T-cell (primary cell): ENCODE measurements at places on chromosomes 3 and 15.

GRCh38 chr3:190032923-190033322, 87.8 kb downstream of the P3H2 start:
- no peak for DNase-seq

- DNase-seq, result no peak
Observed at GRCh38 chr3:49411535-49411967, 225 bp downstream of the RHOA start.

DNA sequence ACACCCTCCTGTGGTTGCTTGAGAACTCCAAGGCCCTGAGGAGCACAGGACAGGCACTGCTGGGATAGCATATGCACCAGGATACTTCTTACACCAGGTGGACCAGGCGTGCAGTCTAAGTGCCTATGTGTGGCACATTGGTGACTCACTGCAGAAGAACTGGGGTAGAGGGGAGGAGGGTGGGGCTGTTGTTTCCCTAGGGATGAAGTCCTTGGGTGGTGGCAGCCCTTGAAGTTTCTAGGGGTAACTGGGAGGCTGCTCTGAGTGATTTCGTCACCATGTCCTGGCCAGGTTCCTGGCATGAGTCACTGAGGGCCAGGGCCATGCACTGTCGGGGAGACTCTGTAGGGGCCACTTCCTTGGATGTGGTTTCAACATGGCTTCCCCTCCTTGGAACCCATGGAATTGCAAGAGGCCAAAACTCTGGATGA, 15.9 kb downstream of the MYZAP start:
- no peak for DNase-seq

DNA sequence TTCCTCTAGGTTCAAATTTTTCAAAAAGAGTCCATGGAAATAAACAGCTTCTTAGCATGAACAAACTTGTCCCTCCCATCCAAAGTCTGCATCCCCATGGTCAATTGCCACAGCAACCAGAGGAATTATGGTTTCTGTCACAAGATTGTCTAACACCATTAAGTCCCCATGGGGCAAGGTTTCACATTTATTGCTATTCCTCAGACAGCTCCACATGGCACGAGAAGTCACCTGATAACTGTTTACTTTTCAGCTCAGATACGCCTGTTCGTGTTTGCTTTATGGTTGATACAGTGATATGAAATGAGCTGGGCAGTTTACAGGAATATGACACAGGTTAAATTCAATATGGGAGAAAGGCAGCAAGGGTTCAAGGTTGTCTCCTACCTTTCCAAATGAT, 37.9 kb upstream of the MUC13 start:
- no peak for DNase-seq

- DNase-seq, result no peak
Observed at GRCh38 chr3:151479452-151479851, 18.6 kb upstream of the IGSF10 start.

DNA sequence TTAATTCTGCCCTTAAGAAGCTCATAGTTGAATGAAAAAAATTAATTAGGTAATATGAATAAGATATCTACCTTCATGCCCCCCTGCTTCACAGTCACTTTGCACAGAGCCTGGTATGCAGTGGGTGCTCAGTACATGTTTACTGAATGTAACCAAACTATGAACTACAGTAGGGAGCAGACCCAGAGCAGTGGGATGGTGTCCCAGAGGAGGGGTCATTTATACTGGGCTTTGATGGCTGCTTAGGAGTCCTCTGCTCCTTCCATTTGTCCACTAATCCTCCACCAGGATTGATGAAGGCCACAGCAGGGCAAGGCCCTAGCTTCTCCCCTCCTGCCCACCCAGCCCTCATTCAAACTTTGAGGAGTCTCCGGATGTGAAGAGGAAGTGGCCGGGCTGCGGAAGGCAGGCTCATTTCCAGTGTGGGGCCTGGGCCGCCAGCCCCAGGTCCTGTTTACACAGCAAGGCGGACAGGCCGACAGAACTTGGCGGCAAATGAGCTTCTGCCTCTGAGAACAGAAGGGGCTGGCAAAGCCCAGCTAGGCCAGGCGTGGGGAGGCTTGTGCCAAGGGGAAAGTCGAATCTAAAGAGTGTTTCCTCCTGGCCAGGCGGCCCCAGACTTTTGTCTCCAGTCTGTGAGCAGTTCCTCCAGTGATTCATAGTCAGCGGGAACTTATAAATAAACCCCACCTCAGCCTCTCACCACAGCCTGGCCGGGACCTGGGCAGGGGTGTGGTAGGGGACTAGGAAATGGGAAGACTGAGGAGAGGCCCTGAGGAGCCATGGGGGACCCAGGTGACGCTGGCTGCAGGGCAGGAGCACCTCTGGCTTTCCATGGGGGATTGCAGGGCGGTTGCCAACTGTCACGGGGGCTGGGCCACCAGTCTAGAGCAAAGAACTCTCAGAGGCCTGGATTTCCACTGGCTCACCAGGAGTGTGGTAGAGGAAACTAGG, 51.6 kb upstream of the LCTL start:
- DNase-seq, result no peak

DNA sequence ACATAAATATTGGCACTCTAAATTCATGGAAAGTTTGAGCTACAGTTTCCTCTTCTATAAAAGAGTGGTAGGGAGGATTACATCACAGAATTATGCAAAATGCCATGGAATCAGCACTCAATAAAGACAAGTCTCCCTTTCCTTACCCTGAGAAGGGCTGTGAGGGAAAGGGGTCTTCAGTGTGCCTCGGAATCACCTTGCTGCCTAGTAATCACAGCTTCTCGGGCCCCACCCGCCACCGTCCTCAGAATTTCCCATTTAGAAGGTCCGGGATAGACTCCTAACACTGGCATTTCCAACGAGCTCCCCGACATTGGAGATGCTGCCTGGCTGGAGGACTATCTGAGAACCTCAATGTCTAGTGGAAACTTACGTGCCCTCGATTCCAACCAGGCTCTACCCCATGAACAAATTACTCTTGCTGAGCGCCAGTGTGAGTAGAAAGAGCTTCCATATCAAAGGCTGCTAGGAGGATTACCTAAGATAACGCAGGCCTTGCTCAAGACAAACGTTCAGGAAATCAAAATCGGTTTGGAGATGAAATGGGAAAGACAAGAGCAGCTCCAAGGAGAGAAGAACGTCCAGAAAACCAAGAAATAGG, 92.1 kb upstream of the CHD2 start:
- no peak for DNase-seq

- DNase-seq, result no peak
Observed at GRCh38 chr3:78494851-78495250, 1272.9 kb downstream of the ROBO1 start.

GRCh38 chr3:61353382-61353781, 102.1 kb upstream of the FHIT start:
- no peak for DNase-seq

DNA sequence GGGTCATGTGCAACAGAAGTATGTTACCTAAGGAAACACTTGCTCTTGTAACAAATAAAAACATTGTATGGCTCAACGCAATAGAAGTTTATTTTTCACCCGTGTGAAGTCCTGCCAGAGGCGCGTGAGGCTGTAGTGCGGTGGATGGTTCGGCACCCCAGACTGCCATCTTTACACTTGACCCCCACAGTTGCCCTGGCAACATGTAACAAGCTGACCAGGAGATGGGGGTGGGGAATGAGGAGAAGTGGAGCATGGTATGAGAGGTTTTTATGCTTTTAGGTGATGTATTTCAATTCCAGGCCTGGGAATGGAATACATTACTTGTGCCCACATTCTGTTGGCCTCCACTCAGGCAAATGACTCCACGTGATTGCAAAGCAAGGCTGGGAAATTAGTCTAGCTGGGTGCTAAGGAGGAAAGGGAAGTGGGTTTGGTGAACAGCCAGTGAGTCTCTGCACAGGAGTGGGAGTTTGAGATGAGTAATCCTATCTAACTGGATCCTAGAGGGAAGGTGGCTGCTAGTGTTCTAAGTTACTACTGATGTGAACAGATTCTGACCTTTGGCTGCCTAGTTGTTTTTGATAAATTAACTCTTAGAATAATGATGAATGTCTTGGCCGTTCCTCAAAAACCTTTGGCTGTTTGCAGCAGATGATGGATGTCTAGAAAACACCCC, 33.8 kb upstream of the GREM1 start:
- DNase-seq, result no peak

DNA sequence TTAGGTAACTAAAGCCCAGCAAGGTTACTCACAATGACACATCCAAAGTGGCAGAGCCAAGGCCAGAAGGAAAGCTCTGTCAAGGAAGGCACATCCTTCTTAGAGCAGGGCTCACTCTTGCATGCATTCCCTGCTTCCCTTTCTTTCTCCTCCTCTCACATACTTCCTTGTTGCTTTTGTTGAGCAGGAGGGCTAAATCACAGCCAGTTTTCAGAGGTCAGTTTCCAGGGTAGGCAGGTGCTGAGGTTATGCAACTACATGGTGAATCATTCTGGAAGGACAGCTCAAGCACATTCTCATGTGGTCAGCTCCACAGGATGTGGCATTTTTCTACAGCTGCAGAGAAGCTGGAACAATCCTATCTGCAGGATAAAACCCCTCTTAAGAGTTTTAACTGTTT, 275.6 kb downstream of the ZNF621 start:
- no peak for DNase-seq
